Thymus (tissue), 14 donors: ENCODE measurements at places on chromosomes 7 and 10. TPM values are rescaled to one million over a fixed set of nuclear protein-coding genes. Genes with fewer than 3 reads are reported as not detected.

GRCh38 chr7:55303220-55303619 lies 61.9 kb upstream of the LANCL2 start:
- no peak for DNase-seq

- DNase-seq, result no peak
Observed at GRCh38 chr10:42953684-42954674, 122.9 kb upstream of the RET start.

The ANKRD30A gene
- total RNA-seq, result not detected

DNA sequence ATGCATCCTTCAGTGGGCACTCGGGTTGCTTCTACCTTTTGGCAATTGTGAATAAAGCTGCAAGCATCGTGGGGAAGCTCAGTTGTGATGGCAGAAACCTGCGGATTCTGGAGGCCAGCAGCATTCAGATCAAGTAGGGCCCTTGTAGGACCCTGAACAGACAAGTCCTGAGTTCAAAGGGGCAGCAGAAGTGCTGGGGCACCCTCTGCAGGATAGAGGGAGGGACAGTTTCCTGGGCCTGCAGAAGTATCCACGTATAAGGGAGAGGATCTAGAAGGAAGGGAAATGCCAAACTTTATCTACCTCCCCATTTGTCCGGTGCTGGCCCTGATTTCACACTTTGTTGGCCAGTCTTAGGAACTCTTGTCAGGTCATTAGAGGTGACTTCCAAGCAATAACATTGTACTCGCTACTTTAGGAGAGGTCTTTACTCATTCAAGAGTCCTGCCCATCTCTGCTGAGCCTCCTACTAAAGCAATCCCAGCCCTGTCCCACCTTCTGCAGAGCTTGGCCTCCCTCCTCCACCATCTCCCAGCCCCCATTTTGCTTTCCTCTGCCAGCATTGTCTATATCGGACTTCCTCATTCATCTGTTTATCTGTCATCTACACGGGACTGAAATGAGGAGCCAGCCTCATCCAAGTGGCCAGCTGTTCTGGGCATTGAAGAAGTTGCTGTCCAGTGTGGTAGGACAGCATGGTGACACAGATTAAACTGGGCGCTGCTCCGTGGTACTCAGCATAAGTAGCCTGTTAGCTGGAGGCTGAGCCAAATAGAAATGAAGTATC lies 26.6 kb upstream of the R3HCC1L start:
- DNase-seq, result no peak

The CLRN3 gene
- 0.05 TPM for total RNA-seq

- DNase-seq, result no peak
Observed at GRCh38 chr10:96401036-96401435, 42.2 kb upstream of the OPALIN start.

The KNDC1 gene
- 0.19 TPM for total RNA-seq

The LRIT1 gene
- total RNA-seq, result not detected

- no peak for DNase-seq
Observed at GRCh38 chr7:30087371-30087770, 47.4 kb upstream of the MTURN start.

DNA sequence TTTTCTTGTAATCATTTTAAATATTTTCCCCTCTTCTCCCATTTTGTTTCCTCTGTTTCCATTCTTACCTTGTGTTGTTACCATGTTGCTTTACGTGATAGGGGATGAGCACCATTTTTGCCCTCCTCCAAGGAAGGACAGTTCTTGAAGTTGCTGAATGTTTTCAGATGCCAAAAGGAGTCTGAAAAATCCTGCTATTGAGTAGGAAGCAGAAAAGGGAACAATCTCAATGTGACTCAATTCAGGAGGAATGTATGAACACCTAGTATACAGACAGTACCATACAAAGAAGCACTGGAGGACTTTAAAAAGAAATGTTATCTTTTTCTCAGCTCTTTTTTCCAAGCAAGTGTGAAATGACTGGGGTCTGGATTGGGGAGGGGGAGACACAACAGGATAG lies 5.1 kb upstream of the NAMPT start:
- no peak for DNase-seq

The CYP3A5 gene
- 2.1 TPM for total RNA-seq

The HOXA5 gene
- 0.24 TPM for total RNA-seq

The EPHB6 gene
- total RNA-seq, result 75.6 TPM

GRCh38 chr7:130293521-130293920 lies 560 bp downstream of the CPA4 start:
- no peak for DNase-seq
